Activated CD4-positive, alpha-beta T cell treated with anti-CD3 and anti-CD28 coated beads, Interleukin-2, amount 10 ng/mL, durations not matched to agents 24 days and 14 days (primary cell): ENCODE measurements at places on chromosomes 2 and 18.

DNA sequence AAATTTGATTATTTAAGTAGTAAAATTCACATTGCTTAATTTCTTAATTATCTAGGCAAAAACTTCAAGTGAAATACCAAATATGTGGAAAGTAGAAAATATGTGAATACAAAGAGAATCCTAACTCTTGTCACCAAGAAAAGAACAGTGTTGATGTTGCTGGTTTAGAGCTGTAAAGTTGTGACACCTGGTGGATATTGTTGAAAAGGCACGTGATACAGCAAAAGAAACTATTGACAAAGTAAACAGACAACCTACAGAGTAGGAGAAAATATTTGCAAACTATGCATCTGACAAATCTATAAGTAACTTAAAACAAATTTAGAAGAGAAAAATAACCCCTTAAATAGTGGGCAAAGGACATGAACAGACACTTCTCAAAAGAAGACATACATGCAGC is 25.6 kb upstream of the ZC3H15 start:
- no peak for DNase-seq

DNA sequence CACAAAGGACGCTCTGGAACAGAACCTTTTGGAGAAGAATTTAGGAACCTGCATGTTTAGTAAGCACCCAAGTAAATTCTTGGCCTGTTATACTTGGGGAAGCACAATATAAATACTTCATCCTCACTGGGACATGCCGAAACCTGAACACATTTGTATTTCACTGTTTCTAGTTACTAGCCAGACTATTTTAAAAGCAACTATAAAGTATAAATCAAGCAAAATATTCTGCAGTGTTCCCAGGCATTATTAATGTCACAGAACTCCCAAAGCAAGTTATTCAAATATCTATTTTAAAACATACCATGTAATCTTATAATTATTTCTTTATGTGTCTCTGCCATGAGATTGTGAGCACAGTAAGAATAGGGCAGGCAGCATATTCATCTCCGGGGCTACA is 54.8 kb downstream of the CALCRL start:
- no peak for DNase-seq

GRCh38 chr2:133090358-133090757 is 420.4 kb upstream of the LYPD1 start:
- DNase-seq = no peak

GRCh38 chr2:227570615-227571014 is 28.1 kb upstream of the SCYGR2 start:
- DNase-seq = no peak

DNA sequence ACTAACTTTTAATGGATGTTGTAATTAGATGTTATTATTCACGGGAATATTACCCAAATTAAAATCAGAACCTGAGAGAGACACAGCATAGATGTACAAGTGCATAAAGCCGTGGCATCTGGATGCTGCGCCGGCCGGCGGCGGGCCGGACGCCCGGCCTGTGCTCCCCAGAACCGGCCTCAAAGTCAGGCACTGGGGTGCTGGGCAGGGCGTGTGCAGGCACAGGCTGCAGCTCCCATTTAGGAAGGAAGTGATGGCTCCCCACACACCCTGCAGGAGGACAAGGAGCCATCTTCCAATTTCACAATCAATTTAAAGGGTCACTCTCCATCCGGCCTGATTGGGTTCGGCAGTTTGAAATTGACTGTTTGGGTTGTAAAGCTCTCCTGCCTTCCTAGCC is 367.7 kb upstream of the SALL3 start:
- no peak for DNase-seq

GRCh38 chr2:205766779-205767359 is 84.6 kb downstream of the NRP2 start:
- peak; percentile 84 for DNase-seq

- no peak for DNase-seq
These were observed 111.8 kb downstream of the CELF4 start for GRCh38 chr18:37453752-37454151.

DNA sequence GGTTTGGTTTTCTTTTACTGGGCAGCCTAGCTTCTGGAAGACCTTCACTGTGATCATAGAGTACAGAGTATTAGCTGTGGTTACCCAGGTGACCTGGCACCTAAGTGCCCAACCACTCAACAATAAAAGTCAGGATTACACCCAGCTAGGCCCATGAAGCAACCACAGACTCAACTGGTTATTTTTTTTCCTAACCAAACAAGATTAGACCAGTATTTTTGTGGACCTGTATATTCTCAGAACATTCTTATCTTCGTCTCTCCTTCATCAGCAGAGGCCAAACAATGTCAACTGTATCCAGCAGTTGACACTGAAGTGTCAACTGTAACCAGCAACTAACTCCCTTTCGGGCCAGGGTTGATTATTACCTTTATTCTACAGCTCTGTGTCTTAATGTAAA is 289.2 kb upstream of the SLC39A10 start:
- DNase-seq = no peak

DNA sequence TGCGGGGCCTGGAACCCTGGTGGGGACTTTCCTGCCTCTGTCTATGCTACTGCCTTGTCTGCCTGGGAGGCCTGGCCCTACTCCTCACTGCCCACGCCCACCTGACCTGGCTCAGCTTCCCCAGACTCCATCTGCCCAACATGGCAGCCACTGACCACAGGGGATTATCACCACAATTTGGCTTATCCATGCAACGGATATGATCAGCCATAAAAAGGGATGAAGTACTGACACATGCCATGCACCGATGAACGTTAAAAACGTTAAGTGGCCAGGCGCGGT is 5.9 kb upstream of the KCNF1 start:
- no peak for DNase-seq

GRCh38 chr2:73386342-73386868 is 769 bp downstream of the ALMS1 start:
- DNase-seq = no peak

DNA sequence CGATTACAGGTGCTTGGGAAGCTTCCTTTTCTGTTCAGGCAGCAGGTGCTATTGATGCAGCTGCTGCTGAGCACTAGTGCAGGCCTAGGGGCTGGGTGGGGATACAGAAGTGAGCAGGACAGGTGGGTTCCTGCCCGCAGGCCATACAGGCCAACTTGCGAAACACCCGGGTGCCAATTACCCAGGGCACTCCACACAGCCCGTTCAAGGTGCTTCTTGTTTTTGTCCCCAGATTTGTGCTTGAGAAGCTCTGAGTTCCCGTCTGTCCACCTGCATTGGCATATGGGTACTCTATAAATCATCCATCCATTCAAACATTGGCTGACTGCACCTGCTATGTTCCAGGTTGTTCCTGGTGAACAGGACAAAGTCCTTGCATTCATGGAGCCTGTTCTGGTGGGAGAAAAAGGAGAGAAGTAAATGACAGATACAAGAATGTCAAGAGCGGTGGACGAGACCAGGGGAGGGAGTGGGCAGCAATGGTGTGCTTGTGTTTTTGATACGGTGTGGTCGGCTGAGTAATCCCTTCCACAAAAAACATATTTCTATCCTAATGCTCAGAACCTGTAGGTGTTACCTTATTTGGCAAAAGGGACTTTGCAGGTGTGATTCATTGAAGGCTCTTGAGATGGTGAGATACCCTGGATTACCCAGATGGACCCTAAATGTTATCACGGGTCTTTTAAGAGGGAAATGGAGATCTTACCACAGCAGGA is 31.4 kb downstream of the SH3BP4 start:
- no peak for DNase-seq

DNA sequence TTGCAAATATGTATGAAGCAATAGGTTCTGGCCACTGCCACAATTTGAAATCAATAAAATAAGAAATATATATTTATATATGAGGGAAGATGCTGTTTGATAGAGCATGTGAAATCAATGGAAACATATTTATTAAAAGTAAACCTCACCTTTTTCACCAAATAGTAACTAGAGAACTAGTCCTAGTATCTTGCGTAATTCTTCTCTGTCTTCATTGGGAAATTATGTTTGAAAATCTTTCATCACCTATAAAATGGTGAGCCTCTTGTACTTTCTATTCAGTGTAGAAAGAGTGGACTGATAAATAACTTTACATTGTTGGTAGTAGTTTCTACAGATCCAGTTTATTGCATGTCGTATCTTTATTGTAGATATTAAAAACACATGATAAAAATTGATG is 103.0 kb downstream of the CD226 start:
- DNase-seq = no peak

- DNase-seq = no peak
These were observed 156.5 kb downstream of the SP3 start for GRCh38 chr2:173808718-173809117.

DNA sequence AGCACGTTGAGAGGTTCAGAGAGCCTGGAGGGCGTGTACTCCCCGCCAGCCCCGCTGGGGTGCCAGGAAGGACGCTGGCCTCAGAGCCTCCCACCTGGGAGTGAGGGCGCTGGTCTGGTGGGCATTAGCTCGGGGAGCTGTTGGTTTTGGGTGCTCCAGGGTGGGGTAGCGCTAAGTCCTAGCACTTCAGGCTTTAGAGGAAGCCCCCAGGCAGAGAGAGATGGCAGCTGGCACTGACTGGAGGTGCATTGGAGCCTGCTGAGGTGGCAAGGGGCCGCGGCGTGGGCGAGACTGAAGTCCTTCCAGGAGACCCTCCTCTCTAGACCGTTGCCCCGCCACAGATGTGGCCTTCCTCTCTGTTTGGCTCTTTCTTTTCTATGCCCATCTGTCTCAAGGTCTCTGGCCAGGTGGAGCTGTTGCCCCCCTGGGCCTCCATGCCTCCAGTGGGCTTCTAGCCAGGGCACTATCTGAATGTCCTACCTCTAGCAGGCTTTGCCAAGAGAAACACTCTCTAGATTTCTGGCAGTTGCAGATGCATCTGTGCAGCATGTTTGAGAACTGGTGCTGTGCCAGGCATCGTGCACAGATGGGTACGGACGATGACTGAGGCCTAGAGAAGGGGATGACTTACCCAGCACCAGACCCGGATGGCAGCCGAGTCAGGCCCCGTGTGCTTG is 6.6 kb downstream of the CAPN10 start:
- DNase-seq = no peak

DNA sequence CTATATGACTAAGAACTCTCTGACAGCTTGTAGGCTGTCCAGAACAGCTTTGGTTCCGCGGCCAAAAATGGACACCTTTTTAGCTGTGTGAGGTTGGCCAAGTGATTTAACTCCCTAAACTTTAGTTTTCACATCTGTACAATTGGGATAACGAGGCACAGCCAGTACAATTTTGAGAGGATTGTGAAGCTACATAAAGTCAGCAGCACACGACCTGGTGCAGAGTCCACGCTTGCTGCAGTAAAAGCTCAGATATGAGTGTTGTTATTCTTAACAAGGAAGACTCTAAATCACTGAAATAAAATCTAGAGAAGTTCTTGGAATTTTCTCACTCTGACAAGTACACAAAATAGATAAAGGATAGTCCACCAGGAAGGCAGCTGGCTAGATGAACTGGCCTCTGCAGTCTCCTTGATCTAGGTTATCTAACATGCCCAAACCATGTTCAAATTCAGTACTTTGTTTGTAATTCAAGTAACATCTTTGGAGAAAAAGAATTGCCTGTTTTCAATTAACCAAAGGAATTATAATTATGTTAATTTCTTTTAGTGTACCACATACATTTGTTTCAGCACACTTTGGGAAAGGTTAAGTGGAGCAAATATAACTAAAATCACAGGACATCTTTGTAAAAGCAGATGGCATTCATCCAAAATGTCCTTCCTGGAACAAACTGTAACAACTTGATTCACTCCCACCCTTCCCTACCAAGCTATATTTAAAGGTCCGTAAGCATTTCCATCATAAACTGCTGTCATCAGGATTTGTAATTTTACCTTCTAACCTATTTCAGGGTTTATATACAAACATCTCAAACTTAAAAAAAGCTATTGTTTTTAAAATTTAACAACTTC is 201.7 kb upstream of the STK17B start:
- DNase-seq = no peak

- DNase-seq = no peak
These were observed 112.2 kb upstream of the FZD5 start for GRCh38 chr2:207881902-207882301.

DNA sequence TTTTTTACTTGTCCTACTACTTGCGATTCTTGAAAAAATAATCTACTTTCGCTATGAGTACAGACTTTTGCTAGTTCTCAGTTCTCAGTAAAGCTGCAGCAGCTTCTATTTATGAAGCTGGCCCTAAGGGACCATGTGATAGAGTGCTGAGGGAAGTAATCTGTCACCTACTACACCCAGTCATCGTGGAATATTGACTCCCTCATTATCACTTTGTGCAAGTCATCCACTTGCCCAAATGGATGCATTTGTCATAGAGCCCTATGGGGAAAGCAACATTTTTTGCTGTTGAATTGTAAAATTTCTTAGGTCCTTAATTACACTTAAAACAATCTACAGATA is 1919.8 kb downstream of the SUCLG1 start:
- DNase-seq = no peak

DNA sequence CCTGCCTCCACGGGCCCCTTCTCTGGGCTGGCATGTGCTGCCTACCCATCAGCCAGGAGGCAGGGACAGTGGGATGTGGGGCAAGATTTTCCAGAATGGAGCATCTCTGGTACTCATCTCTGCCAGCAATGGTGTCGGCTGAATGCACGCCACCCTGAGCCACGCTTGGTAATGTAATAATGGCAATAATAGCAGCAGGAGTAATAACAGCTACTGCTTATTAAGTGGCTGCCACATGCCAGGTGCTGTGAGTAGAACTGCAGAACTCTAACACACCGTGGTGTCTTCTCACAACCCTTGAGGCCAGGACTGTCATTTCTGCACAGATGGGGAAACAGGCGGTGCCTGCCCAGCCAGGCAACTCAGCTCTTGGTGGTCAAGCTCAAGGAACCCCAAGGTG is 113.6 kb downstream of the CELF4 start:
- DNase-seq = no peak

- no peak for DNase-seq
These were observed 286.2 kb upstream of the EPAS1 start for GRCh38 chr2:46010925-46011490.

GRCh38 chr2:100831158-100831750 is 11.3 kb downstream of the NPAS2 start:
- DNase-seq = no peak

DNA sequence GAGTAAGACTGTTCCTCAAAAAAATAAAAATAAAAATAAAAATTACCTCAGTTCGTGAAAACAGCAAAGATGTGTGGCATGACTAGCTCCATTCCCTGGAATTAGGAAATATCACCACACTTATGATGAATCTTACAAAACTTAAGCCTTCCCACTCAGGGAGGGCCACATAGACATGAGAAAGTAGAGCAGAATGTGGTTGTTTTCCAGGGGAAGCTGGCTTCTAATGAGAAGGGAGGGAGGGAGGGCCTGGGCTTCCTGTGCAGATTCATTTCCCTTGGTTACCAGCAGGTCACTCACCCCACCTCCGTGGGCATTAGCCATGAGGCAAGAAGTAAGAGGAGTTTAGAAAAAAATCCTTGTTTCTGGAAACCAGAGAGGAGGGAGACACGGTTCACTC is 95.9 kb upstream of the RMDN2 start:
- no peak for DNase-seq

GRCh38 chr2:161839926-161840325 is 215.7 kb downstream of the SLC4A10 start:
- no peak for DNase-seq

GRCh38 chr2:70936979-70937811 is 1.5 kb downstream of the ATP6V1B1 start:
- DNase-seq = no peak
